Adipocyte (in vitro differentiated cells): ENCODE measurements at places on chromosomes 5 and 9.

DNA sequence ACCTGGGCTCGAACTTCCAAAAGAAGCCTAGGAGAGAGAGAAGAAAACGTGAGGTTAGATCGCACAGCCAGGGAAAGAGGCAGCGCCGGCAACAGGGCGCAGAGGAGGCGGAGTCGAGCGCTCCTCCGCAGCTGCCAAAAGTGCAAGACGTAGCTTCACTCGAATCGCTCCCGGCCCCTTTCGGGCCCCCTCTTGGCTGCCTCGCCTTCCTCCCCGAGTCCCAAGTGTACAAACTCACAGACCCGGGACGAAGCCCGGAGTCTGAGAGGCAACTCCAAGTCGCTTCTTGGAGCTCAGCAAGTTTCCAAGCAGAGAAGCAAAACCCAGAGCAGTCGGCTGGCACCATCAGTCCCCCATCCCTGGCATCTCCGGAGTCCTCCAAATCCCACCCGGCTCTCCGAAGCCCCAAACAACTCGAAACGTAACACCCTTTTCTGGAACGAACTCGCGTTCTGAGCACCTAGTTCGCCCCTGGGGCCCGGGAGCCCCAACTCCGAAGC is 1.2 kb downstream of the MIER3 start:
- peak; percentile 96 for DNase-seq

DNA sequence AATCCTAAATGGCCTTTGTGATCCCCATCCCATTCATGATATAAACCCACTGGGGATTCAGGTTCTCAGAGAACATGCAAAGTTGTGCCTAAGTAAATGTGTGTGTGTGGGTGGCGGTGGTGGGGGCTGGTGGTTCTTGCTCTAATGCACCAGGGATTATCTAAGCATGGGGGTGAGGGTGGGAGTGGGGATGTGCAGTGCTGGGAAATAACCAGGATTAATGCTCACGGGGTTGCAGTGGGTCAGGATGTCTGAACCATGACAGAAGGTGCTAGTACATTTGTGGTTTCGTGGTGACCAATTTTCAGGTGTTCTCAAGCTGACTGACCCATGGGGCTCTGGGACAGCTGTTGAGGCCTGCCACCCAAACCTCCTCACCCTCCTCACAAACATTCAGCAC is 101.0 kb downstream of the ZNF608 start:
- no peak for DNase-seq

DNA sequence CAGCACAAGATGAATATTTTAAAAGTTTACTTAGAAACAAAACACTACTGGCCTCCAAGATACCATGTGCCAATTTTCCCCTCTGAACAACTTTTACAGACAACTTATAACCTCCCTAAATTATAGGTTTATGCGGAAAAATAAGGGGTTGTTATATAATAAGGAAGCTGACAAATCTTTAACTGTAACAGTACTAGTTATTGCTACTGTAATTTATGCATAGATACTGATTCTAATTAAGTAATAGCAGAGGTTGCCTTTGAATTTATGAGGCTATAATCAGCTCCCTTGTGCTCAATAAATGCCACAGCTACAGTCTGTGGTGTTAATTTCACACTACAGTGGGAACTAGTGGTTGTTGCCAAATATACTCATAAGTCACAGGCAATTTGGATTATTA is 291.3 kb upstream of the PCSK5 start:
- DNase-seq, result no peak

- DNase-seq, result no peak
These were observed 368.4 kb downstream of the CDH18 start for GRCh38 chr5:19619571-19619970.

- no peak for DNase-seq
These were observed 27.7 kb downstream of the CDH9 start for GRCh38 chr5:27010646-27011045.

DNA sequence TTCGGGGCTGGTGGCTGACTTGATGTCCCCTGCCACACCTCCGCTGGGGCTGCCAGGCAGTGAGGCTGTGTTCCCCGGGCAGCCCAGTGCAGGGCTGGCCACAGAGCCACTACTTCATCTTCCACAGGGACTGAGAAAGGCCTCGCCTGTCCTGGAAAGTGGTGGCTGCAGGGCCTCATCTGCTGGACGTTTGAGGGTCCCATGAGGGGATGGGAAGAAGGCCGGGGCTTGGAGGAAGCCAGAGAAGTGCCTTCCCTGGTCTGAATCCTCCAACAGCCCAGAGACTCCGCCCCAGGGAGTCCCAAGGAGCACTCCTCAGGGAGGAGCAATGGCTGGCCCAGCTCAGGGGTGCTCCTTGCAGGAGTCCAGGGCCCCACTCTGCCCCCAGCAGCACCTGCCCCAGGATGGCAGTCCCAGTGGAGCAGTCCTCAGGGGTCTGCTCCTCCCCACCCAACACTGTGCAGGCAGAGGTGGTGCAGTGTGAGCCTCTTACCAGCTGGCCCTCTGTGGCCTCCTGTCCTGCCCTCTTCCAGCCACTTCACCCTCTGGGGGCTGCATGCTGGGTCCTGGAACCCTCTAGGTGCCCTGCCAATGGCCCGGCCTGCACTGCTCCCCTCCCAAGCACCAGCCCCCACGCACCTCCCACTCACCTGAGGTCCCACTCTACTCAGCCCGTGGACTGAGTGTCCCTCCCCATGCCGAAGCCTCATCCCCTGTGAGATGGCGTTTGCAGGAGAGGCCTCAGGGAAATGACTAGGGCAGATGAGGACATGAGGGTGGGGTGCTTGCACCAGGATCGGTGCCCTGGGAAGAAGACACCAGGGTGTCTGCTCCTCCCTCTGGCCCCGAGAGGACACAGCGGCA is 47.3 kb upstream of the COL5A1 start:
- DNase-seq, result no peak
